Right kidney (tissue), 9 donors: ENCODE measurements at places on chromosomes 2 and 18.

- DNase-seq = no peak
These were observed 168.7 kb upstream of the SKOR2 start for GRCh38 chr18:47420130-47420529.

DNA sequence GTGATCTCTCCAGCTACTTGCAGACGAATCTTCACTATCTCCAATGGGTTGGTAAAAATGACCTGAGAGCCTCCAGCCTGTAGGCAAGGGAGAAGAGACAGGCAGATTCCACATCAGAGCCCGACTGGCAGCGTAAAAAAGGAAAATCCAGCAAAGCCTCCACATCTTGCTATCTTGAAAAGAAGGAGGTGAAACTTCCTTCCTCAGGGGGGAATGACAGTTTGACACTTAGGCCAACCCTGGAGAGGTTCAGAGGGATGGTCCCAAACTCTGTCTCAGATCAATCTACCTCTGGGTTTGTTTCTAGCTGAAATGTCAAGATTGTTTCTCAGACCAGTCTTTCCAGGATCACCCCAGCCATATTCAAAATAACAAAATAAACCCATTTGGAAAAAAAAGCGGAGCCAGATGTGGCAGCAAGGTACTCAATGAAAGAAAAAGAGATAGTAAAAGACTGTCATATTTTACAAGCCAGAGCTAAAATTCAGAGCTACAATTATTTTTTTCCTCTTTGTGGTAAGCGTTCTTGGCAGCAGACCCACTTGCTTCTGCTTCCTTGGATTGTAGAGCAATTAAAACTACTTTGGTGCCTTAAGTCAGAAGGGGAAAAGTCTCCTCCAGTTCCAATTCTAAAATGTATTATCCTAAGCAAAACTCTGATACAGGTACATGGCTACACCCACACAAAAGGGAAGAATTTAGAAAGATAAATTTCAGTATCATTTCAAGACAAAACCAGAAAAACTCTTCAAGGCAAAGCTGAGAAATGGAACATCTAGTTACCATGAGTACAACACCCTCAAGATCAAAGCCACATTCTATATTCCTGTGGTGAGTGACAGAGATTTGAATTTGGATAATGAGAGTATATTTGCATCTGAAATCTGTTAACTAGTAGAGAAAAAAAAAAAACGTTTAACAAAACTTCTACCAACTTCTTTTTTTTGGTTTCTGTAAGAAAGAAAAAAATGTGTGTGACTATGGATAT, 100.1 kb downstream of the SLC25A12 start:
- DNase-seq = no peak

GRCh38 chr2:189439342-189439741, 1.9 kb upstream of the WDR75 start:
- DNase-seq = no peak

- no peak for DNase-seq
These were observed 118.4 kb downstream of the BCL2L11 start for GRCh38 chr2:111239107-111239506.

DNA sequence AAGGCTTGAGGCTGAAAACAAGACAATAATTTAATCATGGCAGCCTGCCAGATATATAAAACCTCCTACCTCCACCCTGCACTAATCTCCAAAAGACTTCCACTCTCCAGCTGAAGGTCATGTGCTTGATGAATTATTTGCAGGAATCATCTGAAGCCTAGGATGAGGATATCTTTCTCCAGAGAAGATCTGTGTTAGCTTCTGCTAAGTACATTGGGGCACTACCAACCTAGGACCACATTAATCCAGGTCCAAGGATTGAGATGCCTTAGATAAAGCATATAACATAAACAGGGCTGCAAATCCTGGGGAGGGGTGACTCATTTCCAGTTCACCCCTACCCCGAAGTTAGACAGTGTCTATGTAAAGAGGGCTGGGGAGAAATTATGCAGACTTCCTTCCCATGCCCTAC, 80.5 kb upstream of the FRZB start:
- DNase-seq = no peak

- DNase-seq = no peak
These were observed 101.1 kb upstream of the PID1 start for GRCh38 chr2:229372207-229372606.

DNA sequence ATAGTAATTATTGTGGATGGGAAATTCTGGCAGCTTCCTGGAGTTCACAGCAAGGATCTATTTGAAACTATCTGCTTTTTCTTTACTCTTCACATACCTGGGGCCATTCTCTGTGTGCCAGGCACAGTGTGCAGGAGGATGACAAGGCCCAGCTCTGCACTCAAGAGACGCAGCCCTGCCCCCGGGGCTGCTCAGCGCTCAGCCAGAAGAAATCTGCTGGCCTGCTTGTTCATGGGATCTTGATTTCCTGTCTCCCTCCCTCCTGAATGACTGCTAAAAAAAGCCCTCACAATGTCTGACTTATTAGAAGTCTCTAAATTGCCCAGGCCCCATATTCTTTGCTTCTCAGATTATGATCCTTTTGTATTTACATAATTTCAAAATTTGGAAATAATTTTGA, 210.9 kb downstream of the DCDC2C start:
- DNase-seq = no peak

GRCh38 chr2:58976375-58977071, 735.4 kb upstream of the FANCL start:
- DNase-seq = no peak

GRCh38 chr2:168934826-168935225, 33.7 kb downstream of the G6PC2 start:
- no peak for DNase-seq

DNA sequence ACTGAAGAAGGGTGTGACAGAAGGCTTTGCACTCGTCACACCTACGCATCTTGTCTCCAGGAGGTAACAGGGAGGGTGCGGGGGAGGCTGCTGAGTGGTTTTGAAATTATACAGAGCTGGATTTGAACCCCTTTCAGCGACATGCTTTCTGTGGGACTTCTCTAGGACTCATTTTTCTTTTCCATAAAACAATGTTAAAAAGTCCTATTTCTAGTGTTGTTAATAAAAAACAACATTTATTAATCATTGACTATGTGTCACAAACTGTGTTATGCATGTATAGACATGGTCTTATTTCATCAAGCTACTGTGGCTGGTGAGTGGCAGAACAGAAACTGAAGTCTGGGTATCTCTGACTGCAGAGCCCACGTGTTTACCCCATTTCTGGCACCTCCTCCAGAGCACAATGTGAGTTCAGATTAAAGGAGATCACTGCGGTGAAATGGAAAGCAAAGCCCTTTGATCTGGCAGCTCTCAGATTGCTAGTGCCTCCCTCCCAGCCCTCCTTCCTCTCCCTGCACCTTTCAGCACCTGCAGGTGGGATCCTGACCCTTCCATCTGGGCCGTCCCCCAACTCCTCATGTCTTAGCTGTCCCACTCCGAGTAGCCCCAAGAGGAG, 315.5 kb upstream of the MYT1L start:
- DNase-seq = peak; percentile 57

DNA sequence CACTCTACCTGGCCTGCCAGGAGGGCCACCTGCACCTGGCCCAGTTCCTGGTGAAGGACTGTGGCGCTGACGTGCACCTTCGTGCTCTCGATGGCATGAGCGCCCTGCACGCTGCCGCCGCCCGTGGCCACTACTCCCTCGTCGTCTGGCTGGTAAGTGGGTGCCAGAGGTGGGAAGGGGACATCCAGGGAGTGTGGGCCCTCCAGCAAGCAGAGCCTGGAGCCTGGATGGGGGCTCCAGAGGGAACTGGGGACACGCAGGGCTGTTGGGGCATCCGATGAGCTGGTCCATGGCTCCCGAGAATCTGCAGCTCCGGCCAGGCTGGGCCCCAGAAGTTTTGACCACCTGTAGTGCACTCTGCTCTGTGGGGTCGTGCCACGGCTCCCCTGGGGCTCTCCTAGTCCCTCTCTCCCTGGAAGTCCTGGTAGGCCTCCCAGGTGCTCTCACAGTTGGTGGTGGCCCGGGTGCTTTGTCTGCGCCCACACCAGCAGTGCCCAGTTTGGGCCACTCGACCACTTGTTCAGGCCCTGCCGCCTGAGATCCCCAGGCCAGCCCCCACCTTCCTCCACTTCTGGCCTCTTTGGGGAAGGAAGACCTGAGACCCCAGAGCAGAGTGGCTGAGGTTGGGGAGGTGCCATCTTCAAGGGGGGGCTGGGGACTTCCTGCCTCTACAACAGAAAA, 4.7 kb downstream of the ESPNL start:
- no peak for DNase-seq

DNA sequence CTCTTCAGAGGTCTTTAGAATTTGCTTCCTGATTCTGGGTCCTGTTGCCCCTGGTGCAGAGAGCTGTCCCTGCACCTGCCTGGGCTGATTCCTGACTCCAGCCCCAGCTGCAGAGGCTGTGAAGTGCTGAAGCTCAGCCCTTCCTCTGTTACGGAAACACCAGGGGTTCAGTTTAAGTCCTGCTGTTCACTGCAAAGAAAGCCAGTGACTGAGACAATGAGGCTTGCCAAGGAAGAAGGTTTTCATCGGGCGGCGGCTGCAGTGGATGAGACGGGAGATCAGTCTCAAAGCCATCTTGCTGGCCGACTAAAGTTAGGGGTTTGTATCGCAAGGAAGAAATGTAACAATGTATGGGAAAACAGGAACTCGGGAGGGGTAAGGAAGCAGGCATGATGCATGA, 142.4 kb upstream of the ZNF236 start:
- DNase-seq = no peak

DNA sequence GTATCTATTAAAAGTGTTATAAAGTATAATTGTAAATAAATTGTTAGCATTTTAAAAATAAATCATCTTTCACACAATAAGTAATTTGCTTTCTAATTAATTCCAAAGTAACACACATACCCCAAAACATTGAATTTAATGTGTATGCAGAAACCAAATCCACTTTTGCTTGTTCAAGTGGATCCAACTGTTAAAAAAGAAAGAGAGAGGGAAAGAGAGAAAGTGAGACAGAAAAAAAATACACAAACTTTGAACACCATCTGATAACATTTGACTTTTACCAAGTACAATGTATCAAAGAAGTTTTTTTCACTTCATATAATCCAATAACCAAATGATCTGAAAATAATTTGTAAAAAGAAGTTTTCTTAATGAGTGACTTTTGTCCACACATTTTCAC, 16.6 kb downstream of the C1D start:
- no peak for DNase-seq

GRCh38 chr2:54409752-54410151, 46.4 kb upstream of the SPTBN1 start:
- DNase-seq = no peak

- no peak for DNase-seq
These were observed 63.7 kb upstream of the OTOF start for GRCh38 chr2:26541401-26542193.

- DNase-seq = no peak
These were observed 378.5 kb upstream of the ID2 start for GRCh38 chr2:8303322-8303832.

DNA sequence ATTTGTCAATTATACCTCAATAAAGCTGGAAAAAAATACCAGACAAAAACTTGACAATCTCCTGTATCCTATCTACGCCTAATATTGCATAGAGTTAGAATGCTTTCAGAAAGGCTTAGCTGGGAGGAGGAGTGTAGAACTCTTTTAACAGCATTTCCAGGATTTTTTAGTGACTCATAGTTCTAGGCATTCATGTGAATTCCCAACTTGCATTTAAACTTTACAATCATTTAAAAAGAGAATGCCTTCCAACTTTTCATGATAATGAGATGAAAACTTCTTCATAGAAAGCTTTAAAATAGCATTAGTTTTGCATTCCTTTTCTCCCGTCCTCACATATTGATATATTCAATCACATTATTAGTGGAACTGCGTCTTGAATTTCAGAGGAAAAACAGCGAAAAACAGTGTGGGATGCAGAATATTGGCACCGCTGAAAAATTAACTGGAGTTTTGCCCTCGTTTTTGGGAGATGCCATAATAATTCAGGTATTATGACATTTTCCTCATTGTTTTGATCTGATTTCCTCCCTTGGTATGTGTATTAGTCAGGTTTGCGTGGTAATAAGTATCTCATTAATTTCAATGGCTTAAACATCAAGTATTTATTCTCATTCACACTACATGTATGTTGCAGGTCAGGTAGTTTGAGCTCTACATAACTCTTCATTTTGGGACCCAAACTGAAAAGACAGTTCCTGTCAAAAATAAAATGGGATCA, 293.2 kb upstream of the FIGN start:
- no peak for DNase-seq

DNA sequence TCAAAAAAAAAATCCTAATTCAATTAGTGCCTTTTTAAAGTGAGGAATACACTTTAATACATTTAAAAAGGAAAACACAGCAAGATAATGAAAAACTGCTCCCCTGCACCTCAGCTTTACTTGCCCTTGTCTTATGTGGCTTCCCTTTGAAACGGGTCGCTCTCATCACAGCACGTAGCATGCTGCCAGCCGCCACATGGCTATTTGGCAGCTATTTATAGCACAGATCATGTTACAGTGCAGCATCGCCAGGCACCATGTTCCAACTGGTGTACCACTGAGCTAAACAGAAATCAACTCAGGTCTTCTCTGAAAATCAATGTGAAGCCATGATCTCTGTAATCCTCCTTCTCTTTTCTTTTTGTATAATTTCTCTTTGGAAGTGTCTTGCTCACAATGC, 65.1 kb downstream of the TMEM182 start:
- peak; percentile 35 for DNase-seq

- DNase-seq = no peak
These were observed 15.4 kb downstream of the ACOXL start for GRCh38 chr2:110747522-110748488.

DNA sequence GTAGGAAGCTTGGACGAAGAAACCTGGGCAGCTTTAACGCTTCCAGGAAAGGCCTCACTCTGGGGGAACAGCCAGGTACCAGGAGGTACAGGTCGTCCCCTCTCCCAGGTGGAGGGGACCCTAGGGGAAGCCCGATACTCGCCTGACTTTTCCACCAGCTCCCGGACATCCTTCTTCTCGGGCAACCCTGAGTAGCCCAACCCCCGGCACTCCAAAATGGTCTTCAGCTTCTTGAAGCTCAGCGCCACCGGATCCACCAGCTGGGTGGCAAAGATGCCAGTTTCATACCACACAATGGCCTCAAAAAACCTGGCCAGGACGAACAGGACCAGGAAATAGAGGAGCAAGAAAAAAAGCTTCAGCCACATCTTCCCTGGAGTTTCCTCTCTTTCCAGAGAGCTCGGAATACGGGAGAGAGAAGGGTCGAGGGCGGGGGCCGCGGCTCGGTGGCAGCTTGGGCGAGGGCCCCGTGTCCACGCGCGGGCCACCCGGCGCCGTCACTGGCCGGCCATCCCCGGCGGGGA, 1.1 kb downstream of the RNF103 start:
- no peak for DNase-seq

DNA sequence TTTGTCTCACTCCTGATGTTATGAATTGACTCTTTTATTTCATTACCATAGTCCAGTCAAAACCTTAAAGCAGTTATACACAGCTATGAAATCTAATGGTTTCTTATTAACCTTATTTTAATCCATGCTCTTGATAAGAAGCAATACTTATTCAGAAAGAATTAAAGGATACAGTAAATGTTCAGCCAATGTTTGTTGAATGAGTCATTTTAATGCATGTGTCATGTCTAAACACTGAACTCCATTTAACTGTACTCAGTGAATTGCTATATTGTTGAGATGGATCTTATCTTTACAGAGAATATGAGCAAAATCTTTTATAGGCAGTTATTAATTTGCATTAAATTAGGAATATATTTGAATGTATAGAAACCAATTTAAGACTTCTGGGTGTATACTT, 135.1 kb upstream of the TFPI start:
- DNase-seq = no peak

GRCh38 chr2:233789554-233789953, 11.4 kb downstream of the MROH2A start:
- no peak for DNase-seq
